ENCODE measurements at places on chromosomes 2 and 18.

- no peak for DNase-seq
Observed at GRCh38 chr2:105358593-105358992, 21.3 kb downstream of the C2orf49 start.

DNA sequence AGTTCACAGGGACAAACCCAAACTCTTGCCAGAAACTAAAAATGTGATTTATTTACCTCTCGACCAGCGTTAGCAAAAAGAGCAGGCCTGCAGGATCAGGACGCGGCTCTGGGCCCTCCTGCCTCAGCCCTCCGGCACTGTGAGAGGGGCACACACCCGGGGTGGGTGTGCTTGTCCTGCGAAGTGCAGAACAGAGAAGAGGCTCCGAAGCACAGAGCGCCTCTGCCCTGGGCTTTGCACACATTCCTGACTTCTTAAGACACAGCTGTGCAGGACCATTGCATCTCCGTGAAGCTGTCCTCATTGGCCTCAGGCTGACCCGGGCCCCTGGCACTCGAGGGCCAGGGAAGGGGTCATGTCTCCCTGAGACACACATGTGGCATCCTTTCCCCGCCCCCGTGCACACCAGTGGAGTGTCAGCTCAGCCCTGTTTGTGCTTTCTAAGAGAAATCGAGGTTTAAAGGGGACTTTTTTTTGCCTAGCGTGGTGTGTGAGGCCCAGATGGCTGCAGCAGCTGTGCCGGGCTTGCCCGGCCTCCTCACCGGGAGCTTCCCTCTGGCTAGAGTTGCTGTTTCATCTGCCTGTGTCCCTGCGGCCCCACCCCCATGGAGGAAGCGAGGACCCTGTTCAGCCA is 9.9 kb upstream of the NFATC1 start:
- no peak for DNase-seq

DNA sequence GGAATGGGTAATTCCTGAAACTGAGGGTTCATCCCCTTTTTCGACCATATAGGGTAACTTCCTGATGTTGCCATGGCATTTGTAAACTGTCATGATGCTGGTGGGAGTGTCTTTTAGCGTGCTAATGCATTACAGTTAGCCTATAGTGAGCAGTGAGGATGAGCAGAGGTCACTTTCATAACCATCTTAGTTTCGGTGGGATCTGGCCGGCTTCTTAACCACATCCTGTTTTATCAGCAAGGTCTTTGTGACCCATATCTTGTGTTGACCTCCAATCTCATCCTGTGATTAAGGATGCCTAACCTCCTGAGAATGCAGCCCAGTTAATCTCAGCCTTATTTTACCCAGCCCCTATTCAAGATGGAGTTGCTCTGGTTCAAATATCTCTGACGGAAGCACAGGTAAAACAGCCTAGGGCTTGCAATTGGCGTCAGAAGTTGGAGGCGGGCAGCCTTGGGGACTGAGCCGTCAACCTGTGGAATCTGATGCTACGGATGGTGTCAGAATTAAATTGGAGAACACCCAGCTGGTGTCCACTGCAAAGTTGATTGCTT is 19.5 kb downstream of the RALBP1 start:
- no peak for DNase-seq

GRCh38 chr18:49013961-49014604 is 63.3 kb upstream of the SMAD7 start:
- DNase-seq, result no peak

DNA sequence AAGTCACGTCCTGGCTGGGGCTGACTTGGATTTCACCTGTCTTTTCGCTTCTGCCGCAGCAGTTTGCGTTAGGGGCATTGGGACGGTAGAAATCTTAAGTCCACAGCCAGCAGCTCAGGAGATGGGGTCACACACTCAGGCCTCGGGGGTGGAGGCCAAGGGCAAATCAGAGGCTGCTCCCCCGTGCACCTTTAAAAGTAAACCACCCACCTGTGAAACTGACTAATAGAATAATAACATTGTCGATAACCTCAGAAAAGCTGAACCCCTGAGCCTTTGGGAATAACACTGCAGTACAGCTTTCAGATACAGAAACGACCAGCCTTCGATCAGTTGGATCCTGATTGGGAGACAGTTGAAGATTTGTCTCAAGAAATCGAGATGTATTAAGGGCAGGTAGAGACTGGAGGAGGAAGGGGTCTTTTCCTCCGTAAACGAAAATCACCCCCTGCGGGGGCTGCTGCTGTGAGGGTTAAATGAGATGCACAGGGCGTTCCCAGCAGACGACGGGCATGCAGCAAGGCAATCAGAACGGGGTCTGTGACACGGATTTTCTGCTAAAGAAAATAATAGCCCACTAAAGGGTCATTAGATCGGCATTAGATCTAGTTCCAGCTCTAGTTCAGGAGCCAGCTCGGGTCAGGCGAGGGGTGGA is 16.4 kb upstream of the NFATC1 start:
- DNase-seq, result no peak

GRCh38 chr2:169136885-169137534 is 67.6 kb downstream of the DHRS9 start:
- DNase-seq, result no peak

Data from A549 (cell line).